ENCODE measurements at places on chromosomes 1 and 21.

DNA sequence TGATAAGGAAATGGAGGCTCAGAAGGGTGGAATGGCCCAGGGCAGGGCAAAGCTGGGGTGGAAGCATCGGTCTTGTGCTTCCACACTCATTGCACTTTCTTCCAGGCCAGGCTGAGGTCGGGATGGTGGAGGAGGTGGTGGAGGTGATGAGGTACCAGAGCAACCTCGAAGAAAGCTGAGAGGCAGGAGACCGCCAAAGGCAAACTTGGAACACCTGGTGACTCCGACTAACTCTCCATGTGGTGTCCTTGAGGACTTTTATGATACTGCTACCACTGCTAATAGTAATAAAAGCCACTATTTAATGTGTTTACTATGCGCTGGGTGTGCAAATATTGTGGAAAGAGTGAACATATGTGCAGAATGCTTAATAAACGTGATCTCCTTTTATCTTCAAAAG lies 16.9 kb upstream of the BTG2 start:
- DNase-seq, result no peak

GRCh38 chr1:208251015-208251414 lies 6.8 kb upstream of the PLXNA2 start:
- no peak for DNase-seq

DNA sequence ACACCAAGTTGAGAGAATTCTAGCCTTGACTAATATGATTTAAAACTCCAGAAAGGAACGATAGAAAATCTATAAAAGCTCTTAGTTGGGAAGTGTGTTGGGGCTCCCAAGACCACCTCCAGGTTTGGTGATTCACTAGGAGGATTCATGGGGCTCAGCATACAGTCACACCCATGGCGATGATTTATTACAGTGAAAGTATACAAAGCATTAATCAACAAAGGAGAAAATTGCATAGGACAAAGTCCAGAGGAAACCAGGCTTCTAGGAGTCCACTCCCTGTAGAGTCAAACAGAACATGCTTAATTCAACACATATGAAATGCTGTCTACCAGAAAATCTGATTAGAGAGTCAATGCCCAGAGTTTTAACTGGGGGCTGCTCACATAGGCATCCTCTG lies 4.8 kb downstream of the CDCA8 start:
- no peak for DNase-seq

DNA sequence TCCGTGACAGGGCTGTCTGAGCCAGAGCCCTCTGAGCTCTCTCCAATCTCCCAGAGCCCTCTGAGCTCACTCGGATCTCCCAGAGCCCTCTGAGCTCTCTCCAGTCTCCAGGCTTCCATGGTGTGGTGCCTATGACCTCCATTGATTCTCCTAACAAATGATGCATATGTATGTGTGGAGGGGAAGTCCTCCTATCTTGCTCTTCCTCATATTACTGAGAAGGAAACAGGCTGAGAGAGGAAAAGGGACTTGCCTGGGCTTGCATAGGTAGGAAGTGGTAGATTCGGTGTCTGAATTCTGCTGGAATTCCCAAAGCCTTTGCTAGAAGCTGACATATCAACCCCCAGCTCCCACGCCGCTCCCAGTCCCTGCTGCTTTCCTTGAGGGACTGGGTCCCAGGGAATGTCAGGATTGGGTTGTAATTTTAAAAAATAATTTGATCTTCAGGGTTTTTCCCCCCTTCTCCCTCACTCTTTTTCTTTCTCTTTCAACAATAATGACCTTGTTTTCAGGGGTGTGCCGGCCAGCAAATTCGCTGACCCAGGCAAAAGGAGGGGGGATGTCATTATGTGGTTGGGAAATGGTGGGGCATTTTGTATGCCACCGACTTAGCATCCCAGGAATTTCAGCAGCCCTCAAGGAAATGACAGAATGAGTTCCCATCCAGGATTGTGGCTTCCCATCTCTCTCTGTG lies 42.3 kb upstream of the RUNX3 start:
- no peak for DNase-seq

DNA sequence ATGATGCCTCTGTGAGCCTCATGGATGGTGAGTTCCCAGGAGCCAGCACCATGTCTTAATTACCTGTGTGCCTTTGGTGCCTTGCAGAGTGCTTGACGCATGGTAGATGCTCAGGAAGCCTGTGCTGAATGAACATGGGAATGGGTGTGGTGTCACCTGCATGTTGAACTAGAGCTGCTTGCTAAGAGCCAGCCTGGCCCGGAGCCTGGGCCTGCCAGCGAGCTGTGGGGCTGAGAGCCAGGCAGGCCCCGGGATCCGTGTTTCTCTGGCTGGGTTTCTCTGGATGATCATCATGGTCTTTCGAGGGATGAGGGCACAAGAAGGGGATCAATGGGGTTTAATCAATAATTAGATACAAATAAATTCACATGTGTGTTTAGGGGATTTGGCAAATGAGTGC lies 6.7 kb upstream of the TEX35 start:
- DNase-seq, result no peak

- no peak for DNase-seq
Observed at GRCh38 chr1:36055706-36056105, 28.2 kb upstream of the TEKT2 start.

DNA sequence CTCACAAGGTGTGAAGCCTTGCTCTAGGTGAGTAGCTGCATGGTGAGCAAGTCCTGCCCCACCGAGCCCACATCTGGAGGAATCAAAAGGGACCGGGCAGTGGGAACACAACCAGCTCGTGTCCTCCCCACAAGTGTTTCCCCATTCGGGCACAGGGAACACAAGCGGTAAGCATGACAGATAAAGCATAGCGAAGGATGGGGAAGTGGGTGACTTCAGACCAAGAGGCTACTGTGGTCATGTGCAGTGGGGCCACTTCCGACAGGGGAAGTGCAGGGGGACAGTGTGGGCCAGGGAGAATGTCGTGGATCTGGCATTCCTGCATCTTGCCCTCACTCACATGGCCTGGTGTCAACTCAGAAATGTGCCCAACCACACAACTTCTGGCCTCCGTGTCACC lies 306.2 kb downstream of the FAM72C start:
- no peak for DNase-seq

GRCh38 chr1:2803931-2804627 lies 2.6 kb upstream of the TTC34 start:
- no peak for DNase-seq
